ENCODE measurements at places on chromosomes 4 and X.

GRCh38 chr4:4288098-4288497 is 1.9 kb downstream of the LYAR start:
- no peak for DNase-seq

- no peak for DNase-seq
These were observed 4.8 kb upstream of the GPM6B start for GRCh38 chrX:13821738-13822137.

GRCh38 chr4:2768921-2769336 is 12.8 kb upstream of the TNIP2 start:
- DNase-seq: no peak

- no peak for DNase-seq
These were observed 36.7 kb downstream of the SMIM20 start for GRCh38 chr4:25950461-25951389.

DNA sequence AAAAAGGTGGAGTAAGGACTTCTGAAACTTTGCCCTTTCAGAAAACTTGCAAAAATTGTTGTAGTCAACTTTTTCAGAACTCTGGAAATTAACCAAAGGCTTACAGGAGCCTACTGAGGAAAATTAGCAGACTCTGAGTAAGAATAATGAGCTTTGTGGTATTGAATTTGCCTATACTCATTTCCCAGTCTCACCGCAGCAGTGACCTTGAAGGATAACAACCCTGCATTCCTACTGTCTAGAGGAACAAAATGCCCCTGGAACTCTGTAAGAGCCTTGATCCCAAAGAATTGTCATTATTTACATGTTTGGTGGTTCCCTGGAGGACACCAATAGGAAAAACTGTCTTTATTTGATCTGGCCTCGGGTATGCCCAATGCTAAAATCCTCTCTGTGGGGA is 57.9 kb downstream of the MND1 start:
- DNase-seq: no peak

GRCh38 chr4:54802336-54802735 is 144.6 kb downstream of the KIT start:
- no peak for DNase-seq

- DNase-seq: no peak
These were observed 613 bp downstream of the FGF13 start for GRCh38 chrX:138710866-138711341.

- DNase-seq: no peak
These were observed 44.2 kb upstream of the RHOH start for GRCh38 chr4:40152637-40153036.

GRCh38 chr4:88613417-88613875 is 21.2 kb downstream of the HERC3 start:
- DNase-seq: no peak

DNA sequence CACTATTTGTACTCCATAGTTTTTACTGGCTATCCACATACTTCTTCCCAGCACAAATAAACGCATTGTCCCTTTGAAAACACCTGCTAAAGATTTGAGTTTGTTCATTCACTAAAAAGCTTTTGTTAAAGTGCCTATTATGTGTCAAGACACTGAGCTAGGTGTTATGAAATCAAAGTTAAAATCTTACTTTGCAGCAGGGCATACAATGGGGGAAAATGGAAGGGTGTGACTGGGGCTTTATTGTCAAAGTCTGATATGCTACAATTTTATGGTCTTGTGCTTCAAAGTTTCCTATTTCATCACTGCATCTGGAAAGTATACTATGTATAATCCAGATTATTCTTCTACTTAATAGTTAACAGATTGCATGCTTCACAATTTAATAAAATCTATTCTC is 128.4 kb downstream of the PPP3CA start:
- no peak for DNase-seq

DNA sequence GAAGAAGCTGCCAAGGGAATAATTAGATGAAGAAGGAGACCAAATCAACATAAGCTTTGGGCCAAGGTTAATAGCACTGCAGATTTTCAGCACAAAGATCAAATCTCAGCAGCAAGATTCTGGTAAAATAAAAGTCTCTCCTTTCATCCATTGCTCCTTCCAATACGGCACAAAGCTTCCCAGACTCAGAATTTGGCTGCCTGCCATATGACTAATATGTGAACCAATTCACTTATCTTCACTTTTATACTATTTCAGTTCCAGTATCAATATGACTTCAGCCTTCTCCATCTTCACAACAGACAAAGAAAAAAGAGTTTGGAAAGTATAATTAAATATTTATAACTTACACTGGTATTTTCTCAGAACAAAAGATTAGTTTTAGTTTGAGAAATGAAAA is 978.3 kb upstream of the GRID2 start:
- DNase-seq: peak; percentile 76

DNA sequence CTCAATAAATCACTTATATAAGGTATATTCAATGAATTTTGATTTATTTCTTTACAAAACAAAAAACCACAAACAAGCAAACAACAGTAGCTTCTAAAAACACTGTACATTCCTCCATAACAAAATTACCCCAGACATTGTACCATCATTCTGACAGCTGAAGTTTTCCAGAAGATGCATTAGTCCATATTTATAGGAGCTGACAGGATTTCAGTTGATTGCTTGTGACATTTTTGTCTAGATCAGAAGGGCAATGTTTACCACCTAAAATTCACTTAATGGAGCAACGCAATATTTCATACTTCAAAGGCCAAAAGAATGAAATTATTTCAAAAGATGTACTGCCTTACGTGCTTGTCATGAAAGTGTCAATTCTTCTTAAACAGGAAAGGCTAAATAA is 167.0 kb downstream of the ATP10D start:
- no peak for DNase-seq

DNA sequence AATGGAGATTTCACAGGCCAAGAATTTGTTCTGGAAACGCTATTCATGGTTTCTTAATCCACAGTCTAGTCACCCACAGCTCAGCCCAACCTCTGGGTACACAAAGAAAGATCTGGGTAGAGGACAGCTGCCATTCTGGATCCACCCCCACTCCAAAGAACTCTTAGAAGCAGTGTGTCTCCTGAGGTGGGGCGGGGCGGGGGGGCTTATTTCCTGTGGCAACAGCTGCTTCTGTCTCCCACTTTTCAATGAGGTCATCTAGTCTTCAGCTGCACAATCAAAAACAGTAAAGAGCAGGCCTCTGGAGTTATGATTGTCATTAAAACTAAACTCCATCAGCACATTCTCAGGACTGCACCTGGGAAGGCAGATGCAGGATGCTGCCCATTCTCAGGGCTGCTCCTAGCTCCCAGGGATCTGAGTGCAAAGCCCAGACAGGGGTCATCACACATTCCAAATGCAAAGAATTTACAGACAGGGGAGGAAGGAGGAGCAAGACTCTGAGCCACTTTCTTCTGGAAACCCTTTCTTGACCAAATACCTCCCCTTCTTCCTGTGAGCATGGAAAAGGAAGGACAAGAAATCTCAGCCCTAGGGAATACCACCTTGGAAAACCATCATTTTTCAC is 207.3 kb downstream of the HS6ST2 start:
- DNase-seq: no peak

DNA sequence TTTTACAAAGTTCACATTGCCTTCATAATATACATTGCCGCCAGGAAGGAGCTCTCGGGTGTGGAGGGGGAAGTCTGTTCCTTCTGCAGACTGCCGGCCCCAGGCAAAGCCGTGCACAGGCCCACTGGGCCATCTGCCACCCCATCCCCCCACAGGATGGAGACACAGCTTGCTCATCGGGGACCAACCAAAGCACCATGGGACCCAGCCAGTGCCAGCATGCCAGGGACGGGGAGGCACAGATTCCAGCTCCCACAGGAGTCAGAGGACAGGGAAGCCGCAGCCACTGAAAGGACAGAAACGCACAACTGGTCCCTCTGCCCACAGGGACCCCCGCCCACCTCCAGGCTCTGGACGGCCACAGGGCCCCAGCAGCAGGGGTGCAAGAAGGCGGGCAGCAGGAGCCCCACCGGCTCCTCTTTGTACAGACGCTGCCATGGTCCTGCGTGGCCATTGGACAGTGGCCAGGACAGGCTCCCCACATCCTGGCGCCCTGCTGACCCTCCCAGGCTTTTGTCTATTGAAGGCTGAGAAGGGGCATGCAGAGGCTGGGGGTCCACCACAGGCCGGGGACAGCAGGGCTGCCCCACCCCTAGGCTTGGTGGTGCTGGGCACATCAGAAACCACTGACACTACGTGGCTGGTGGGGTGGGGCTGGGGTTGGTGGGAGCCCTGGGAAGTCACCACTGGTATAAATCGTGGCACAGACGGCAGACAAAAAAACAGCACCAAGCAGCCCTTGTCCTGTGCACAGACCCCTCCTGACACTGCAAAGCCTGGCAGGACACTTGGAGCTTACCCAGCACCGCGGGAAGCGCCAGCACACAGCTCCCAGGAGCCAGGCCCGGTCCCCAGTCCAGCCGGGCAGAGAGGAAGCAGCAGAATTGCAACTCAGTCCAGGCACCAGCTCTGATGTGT is 89.0 kb downstream of the FAM53A start:
- DNase-seq: no peak

- no peak for DNase-seq
These were observed 149.7 kb upstream of the ANKRD50 start for GRCh38 chr4:124862261-124862660.

DNA sequence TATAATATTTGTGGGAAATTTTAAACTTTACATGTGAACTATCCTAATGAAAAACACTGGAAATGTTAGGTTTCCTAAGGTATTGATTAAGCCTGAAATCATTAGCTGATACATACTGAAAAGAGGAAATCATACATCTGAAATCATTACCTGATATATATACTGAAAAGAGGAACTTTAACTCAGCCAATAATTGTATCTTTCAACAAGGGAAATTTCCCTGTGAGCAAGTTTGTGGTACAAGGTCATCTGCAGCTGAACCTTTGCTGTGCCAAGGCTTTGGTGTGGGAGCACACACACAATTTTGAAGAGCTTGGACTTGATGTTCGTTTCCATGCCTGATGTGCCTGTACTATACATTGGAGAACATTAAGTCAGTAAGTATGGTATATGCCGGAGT is 131.9 kb upstream of the USP9X start:
- no peak for DNase-seq

GRCh38 chr4:169727616-169728015 is 30.1 kb downstream of the HPF1 start:
- DNase-seq: no peak

- DNase-seq: no peak
These were observed 582.4 kb upstream of the FAM241A start for GRCh38 chr4:111562826-111563225.

- no peak for DNase-seq
These were observed 59.2 kb upstream of the LEF1 start for GRCh38 chr4:108227923-108228322.

- no peak for DNase-seq
These were observed 32.4 kb downstream of the ATP8A1 start for GRCh38 chr4:42624551-42624950.

- no peak for DNase-seq
These were observed 80.5 kb upstream of the PPARGC1A start for GRCh38 chr4:23970201-23970850.

- no peak for DNase-seq
These were observed 16.7 kb upstream of the CXorf38 start for GRCh38 chrX:40663880-40664630.

- DNase-seq: peak; percentile 58
These were observed at the start of gene NALF2 for GRCh38 chrX:69503782-69504625. Gene NALF2 (plus strand): TSS chrX:69504326. CDS start chrX:69505283, 957 bp downstream.

GRCh38 chr4:35793045-35793722 is 451.1 kb downstream of the ARAP2 start:
- no peak for DNase-seq

Data from NCI-H446 treated with DMSO at 0.1 percent for 48 hours (cell line).